Nucleus accumbens (tissue), 56 donors: ENCODE measurements at places on chromosomes 2 and 18.

DNA sequence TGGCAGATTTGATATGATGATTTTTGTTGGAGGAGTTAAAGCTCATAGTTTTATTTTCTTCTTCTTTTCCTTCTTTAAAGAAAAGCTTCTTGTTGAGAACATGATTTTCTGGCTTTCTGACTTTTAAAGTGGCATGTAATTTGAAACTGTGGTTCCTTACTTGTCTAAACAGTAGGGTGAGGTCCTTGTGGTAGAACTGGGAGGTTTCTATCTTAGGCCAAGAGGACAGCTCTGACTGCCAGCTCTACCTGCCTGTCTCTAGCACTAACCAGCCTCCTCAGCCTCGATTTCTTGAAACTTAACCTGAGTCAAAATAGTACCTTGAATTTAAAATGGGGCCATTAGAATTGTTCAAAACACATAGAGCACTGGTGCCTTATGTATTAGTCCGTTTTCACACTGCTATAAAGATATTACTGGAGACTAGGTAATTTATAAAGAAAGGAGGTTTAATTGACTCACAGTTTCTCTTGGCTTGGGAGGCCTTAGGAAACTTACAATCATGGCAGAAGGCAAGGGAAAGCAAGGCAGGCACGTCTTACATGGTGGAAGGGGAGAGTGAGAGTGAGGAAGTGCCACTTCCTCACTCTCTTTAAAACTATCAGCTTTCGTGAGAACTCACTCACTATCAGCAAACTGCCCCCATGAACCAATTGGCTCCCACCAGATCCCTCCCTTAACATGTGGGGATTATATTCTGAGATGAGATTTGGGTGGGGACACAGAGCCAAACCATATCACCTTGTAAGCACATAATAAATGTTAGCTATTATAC, 119.0 kb downstream of the CERS6 start:
- DNase-seq: no peak

GRCh38 chr2:119910566-119910965, 102.3 kb upstream of the EPB41L5 start:
- no peak for DNase-seq

DNA sequence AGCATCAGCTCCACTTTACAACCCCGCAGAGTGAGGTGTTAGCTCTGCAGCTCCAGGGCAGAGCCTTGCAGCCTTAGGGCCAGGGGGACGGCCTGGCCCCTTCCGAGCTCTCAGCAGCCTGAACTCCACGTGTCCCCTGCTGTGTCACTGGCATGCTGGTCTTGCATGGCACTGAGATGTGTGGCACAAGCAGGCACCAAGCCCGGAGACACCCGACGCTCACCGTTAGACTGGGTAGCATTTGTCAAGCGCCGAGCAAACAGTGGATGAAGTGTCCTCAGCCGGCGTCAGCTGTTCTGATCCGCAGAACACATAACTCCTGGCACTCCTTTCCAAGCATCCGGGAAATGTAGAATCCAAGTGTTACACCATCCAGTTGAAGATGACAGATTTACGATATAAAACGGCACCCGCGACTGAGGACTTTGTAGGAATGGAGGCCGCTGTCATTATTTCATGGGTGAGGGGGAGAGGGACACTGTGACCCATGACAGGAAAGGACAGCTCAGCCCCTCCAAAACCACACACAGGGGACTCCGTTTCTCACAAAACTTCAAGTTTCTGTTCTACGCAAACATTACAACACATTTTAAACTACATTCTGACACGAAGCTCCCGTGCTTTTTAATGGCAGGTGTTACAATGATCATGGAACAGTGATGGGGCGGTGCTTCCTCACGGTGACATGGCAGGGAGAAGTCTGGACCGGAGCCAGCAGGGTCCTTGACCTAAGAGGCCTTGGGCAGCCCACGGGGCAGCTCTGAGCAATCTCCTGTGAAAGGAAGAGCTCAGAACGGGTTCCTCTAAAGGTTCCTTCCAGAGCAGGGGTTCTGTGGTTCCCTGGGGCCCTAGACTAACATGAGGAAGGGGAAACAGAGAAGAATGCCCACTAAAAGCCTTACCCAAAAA, 89.4 kb downstream of the HDAC4 start:
- peak; percentile 38 for DNase-seq

DNA sequence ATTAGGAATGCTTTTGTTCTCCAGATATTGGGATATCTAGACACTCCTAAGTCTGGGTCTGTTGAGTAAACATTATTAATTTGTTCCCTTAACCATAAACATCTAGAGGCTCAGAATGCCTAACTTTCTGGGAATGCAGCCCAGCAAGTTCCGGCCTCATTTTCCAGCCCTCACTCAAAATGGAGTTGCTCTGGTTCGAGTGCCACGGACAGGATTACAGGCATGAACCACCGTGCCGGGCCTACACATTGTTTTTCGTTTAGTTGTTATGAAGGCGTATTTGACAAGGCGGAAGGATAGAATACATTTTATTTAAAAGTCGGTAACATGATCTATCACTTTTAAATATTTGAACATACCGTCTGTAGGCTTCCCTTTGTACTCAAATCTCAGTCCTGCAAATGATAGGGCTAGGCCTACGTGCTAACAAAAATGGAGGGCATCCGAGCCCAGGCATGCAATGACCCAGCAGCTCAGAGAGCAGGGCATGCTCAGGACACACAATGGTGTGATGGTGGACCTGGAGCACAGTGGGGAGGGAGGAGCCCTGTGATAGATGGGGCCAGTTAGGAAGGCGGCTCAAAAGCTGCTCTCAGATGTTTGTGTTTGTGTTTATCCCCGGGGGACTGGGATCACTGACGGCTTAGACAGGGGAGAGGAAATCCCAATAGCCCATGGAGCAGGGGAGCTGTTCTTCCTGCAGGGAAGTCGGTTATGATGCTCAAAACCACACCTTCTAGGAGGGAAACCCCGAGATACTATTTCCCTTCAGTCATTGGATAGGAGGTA, 2.9 kb upstream of the SCYGR1 start:
- DNase-seq: no peak

DNA sequence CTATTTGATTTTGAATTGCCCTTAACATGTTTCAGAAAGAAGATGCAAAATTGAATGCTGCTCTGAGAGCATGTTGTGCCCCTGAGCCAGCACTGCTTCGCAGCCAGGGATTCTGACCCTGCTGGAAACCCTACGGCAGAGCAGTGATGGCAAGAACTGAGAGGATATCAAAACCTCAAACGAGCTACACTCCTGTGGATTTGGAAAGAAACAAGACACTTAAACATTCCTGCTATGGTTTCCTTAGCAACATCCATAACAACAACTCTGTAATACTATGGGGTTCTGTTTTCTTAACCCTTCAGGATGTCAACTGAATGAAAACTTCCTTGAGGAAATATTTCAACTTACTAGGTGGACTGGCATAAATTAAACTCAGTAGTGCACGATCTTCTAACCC, 649.1 kb downstream of the NYAP2 start:
- no peak for DNase-seq
